ENCODE measurements at places on chromosomes 13 and 19. TPM values are rescaled to one million over a fixed set of nuclear protein-coding genes. Genes with fewer than 3 reads are reported as not detected.

TMPRSS9 gene
- total RNA-seq = not detected

PSG2 gene
- total RNA-seq = 0.50 TPM

SH2D3A gene
- total RNA-seq = 0.15 TPM

PTGER1 gene
- total RNA-seq = 5.4 TPM

NUDT15 gene
- 12.7 TPM for total RNA-seq

FBXO17 gene
- 28.1 TPM for total RNA-seq

All from smooth muscle cell of trachea (primary cell).